Amniotic epithelial cell (primary cell): ENCODE measurements at places on chromosomes 6 and 20.

- no peak for DNase-seq
These were observed 723 bp downstream of the COL11A2 start for GRCh38 chr6:33191383-33192104.

GRCh38 chr6:35093783-35094182 is 47.4 kb downstream of the TCP11 start:
- no peak for DNase-seq

GRCh38 chr6:29590218-29590808 is 5.4 kb downstream of the OR2H2 start:
- no peak for DNase-seq

DNA sequence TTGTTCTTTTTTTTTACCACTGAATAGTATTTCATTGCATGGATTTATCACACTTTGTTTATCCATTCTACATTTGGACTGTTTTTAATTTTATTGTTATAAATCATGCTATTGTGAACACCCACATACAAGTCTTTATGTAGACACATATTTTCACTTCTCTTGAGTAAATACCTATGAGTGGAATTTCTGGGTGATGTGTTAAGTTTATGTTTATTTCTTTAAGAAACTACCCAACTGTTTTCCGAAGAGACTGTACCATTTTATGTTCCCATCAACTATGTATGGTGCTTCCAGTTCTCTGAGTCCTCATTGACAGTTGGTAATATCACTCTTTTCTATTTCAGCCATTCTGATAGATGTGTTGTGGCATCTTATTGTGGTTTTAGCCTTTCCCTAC is 54.0 kb downstream of the RIN2 start:
- DNase-seq, result no peak

- DNase-seq, result no peak
These were observed 542 bp downstream of the USP49 start for GRCh38 chr6:41894366-41895299.

GRCh38 chr20:47432834-47433210 is 68.9 kb upstream of the NCOA3 start:
- DNase-seq, result no peak

GRCh38 chr20:22217712-22218352 is 366.5 kb downstream of the FOXA2 start:
- DNase-seq, result no peak
